HFFc6 (cell line): ENCODE measurements at places on chromosomes 11 and 22. TPM values are rescaled to one million over a fixed set of nuclear protein-coding genes. Genes with fewer than 3 reads are reported as not detected.

TMEM151A gene
- total RNA-seq, result 0.11 TPM in 1 of 2 replicates, not detected in the other

MUC6 gene
- total RNA-seq, result not detected in 3 replicates

ABCC8 gene
- not detected in 3 replicates for total RNA-seq

DNA sequence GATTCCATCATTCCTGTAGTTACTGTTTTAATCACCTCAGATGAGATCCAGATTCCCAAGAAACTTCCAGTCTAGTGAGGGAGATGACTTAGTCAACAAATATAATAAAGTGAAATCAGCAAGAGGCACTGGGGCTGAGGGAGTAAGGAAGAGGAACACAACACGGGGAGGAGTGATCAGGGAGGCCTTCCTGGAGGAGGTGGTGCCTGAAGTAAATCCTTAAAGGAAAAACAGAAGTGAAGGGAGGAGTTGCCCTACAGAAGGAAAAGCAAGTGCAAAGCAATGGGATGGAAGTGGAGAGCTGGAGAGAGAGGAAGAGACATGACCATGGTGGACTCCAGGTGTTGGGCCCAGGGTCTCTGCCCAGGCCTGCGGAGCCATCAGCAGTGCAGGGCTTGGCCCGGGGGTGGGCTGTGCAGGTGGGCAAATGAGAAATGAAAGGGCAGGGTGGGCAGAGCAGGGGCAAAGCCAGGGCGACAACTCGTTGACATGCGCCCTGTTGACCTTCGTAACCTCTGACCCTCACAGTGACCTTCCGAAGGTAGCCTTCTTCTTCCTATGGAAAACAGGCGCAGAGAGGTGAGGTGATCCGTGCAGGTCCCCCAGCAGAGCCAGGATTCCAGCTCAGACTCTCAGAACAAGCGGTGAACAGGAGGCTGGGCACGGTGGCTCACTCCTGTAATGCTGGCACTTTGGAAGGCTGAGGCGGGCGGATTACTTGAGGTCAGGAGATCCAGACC, 12.1 kb upstream of the PPARA start:
- DNase-seq, result no peak
- H3K36me3 ChIP-seq, result no peaks in the 10 kb centered on the region
- H3K4me3 ChIP-seq, result no peak overlapping the region
- H3K27ac ChIP-seq, result no peak overlapping the region

DNA sequence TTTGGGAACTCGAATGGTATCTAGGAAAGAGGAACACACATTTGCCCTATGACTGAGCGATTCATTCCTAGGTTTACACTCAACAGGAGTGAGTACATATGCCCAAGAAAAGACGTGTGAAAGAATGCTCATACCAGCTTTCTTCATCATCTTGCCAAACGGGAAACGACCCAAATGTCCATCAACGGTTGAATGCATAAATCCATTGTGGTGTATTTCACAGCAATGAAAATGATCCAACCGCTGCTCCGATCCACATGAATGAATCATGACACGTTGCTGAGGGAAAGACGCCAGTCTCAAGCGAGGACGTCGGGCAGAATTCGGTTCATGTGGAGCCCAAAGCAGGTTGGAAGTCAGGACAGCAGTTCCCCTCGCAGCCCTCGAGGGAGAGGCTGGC, 71.5 kb downstream of the CYTH4 start:
- no peak overlapping the region for H3K4me3 ChIP-seq
- H3K4me1 ChIP-seq, result no peaks in the 10 kb centered on the region
- peaks cover 40% of the 10 kb centered on the region for H3K27me3 ChIP-seq
- H3K27ac ChIP-seq, result no peak overlapping the region
- DNase-seq, result no peak
- no peaks in the 10 kb centered on the region for H3K36me3 ChIP-seq

GRCh38 chr11:121018746-121019145, 5.2 kb upstream of the TBCEL start:
- no peak for DNase-seq
- no peak overlapping the region for H3K4me3 ChIP-seq
- no peak overlapping the region for H3K27ac ChIP-seq
- no peaks in the 10 kb centered on the region for H3K36me3 ChIP-seq
- 0 out of 2 replicates have a peak, but pooled peaks cover 6% of the 10 kb centered on the region for H3K4me1 ChIP-seq

GRCh38 chr11:34941688-34942087, 25.3 kb downstream of the PDHX start:
- H3K4me1 ChIP-seq, result peaks cover 34% of the 10 kb centered on the region
- no peak overlapping the region for H3K4me3 ChIP-seq
- peaks cover 41% of the 10 kb centered on the region for H3K36me3 ChIP-seq
- H3K27me3 ChIP-seq, result no peaks in the 10 kb centered on the region

DNA sequence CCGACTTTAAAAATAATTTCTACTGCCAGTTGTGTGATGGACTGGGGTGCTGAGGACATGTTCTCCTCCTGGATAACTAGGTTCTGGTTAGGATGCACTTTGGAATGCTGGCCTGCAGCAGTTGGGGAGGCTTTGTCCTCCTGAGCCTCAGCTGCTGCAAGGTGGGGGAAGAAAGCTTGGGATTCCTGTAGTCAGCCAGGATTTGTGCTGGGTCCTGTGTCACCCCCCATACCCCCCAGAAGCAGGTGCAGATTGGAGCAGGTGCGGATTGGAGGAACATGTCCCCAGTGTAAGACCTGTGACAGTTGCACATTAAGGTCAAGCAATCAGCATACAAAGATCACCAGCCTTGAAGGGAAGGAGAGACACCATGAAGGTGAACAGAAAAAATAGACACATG, 51.1 kb downstream of the MED15 start:
- H3K27ac ChIP-seq, result peak overlapping the region; percentile 92; the same call in 1 of the 2 replicates
- no peak overlapping the region for H3K4me3 ChIP-seq
- H3K27me3 ChIP-seq, result peaks cover 3% of the 10 kb centered on the region
- peaks cover 29% of the 10 kb centered on the region for H3K4me1 ChIP-seq
- peaks cover 70% of the 10 kb centered on the region for H3K36me3 ChIP-seq

- no peak overlapping the region for H3K4me3 ChIP-seq
- peaks cover 6% of the 10 kb centered on the region for H3K4me1 ChIP-seq
- no peak overlapping the region for H3K27ac ChIP-seq
- H3K27me3 ChIP-seq, result peaks cover 45% of the 10 kb centered on the region
- DNase-seq, result no peak
Observed at GRCh38 chr11:75689863-75690609, 21.2 kb upstream of the MAP6 start.

- H3K4me3 ChIP-seq, result no peak overlapping the region
- no peak overlapping the region for H3K27ac ChIP-seq
- no peak for DNase-seq
Observed at GRCh38 chr11:6995703-6996102, 24.4 kb downstream of the ZNF214 start.
